ENCODE measurements at places on chromosomes 16 and 17. TPM values are rescaled to one million over a fixed set of nuclear protein-coding genes. Genes with fewer than 3 reads are reported as not detected.

DNA sequence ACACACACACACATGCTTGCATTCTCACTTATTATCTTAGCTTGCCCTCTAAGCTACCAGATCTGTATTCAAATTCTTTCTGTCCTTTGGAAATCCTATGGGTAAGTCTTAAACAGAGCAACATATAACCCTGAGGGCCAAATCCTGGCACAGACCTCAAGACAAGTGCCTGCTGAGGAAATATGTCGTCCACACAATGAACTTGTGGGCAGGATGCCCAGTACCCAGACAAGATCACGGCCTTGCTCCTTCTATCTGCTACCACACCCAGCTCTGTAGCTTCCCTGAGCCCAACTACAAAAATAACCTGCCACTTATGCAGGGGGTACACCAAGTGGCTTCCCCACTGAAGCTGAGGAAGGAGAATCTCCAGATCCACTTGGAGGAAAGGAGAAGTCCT, 37.3 kb upstream of the FA2H start:
- DNase-seq, result no peak

DNA sequence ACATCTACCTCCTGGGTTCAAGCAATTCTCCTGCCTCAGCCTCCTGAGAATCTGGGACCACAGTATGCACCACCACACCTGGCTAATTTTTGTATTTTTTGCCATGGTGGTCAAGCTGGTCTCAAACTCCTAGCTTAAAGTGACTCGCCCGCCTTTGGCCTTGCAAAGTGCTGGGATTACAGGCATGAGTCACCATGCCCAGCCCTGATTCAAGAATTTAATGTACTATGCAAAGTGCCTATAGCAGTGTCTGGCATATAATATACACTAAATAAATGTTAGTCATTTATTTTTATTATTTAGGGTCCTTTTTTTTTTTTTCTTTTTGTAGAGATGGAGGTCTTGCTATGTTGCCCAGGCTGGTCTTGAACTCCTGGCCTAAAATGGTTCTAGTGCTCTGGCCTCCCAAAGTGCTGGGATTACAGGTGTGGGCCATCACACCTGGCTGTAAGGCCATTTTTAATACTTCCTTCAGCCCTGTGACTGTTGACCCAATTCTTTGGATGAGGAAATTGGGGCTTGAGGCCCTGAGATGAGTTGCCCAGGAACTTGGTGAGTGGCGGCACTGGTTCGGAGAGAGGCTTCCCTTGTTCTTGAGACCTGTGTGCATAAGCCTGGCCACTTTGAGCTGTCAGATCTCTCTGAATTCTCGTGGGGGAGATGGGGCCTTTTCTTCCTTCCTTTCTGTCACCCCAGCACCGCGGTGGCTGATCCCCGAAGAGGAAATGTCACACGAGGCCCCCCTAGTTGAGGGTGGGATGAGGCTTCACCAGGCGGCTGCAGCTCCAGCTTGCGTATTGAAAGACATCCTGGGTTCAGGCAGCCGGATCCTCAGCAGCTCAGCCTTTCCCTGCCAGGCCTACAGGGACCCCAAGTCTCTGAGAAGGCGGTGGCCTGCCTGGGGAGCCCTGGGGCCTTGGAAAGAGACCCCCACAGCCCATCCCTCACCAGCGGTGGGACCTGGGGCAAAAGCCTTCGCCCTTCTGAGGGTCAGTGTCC, 38.7 kb downstream of the LAT start:
- DNase-seq, result peak; percentile 37

- DNase-seq, result no peak
Observed at GRCh38 chr17:19987897-19988296, 10.3 kb upstream of the AKAP10 start.

GRCh38 chr16:4350365-4350786, 745 bp downstream of the PAM16 start:
- DNase-seq, result no peak

DNA sequence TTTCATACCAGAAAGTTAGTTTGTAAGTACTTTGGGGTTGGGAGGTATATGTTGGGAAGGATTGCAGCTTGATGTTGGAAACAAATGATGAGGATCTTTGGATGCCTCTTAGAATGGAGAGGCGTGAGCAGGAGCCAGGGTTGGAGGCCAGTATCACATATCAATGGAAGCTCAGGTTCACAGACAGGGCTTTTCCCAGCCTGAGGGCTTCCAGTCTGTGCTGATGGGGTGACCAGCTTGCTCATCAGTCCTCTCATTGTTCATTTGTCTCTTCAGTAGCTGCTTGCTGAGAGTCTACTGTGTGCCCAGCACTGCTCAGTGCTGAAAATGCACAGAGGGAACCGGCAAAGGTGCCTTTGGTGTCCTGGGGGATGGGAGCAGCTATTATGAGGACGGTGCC, 5.8 kb downstream of the DNAAF1 start:
- no peak for DNase-seq

DNA sequence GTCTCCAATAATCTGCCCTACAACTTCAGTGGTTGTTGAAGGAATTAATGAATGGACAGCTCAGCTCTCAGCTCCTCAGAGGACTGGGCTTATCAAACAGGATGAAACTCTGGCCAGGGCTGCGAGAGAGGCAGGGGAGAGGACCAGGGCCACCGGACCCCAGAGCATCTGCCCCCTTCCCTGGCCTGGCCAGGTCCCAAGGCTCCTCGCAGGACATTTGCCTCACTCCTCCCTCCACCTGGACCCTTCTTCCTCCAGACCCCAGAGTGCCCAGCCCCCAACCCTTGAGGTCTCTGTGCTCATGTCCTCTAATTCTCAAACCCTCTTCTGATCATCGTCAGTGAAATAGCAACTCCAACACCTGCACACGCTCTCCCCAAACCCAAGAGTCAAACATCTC, 3.7 kb downstream of the CD300C start:
- no peak for DNase-seq

GRCh38 chr16:17370223-17370707, 100.5 kb downstream of the XYLT1 start:
- peak; percentile 46 for DNase-seq

GRCh38 chr16:55040366-55041086, 109.9 kb downstream of the IRX5 start:
- DNase-seq, result no peak

DNA sequence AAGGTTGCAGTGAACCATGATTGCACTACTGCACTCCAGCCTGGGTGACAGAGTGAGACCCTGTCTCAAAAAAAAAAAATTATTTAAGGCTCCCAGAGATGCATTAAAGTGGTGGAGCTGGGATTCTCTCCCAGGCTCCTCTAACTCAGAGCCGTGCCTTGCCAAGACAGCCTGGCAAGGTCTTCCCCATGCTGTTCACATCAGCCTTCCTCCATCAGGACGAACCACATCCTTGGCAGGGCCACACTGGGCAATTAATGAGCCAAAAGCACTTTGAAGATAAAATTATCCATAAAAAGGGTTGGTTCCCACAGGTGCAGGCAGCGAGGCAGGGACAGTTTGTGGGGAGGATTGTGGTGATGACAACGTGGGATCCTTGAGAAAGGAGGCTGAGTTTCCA, 19.8 kb upstream of the BBS2 start:
- DNase-seq, result no peak

DNA sequence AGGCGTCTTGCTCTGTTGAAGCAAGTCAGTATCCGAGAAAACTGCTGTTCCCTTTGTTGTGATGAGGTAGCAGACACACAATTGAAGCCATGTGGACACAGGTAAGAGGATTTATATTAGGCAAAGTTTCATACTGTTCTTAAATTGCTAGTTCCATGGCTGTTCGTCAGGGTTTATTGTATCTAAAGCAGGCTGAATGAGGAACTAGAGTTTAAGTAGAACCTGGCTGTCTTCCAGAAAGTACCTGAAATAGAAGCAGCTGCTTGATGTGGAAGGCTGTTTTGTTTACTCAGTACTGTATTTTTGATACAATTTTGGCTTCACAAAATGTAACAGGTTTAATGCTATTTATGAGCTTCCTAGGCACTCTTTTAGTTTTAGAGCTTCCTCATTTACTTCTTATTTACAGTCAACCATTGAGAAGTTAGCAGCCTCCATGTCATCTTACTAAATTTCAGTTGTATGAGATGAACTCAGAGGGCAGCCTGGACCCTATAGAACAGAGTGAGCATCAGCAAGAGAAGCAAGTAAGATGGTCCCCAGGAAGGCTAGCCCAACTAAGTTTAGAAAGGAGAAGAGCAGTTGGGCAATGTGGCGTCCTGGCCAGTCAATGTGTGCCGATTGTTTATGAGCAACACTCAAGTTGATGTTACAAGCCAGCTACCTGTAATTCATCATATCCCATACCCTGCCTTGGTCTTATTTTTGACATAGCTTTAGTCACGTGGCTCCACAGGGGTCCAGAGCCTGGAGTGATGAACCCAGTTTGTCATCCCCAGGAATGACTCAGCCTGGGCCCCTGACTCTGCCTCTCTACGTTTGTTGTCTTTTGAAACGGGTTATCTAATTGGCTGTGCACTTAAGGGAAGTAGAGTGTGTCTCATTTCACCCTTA, 9.7 kb upstream of the ARL2BP start:
- DNase-seq, result peak; percentile 76

GRCh38 chr17:73706428-73706827, 62.2 kb upstream of the SDK2 start:
- no peak for DNase-seq

- peak; percentile 65 for DNase-seq
Observed at GRCh38 chr17:50149417-50150353, 792 bp downstream of the PPP1R9B start.

- DNase-seq, result peak; percentile 15
Observed at GRCh38 chr16:71645450-71645849, 19.5 kb downstream of the MARVELD3 start.

- DNase-seq, result peak; percentile 75
Observed at GRCh38 chr17:76240461-76241203, at the start of gene RNF157. TSS of gene RNF157 (minus strand) at chr17:76240493. CDS start at chr17:76240240, 253 bp downstream.

- no peak for DNase-seq
Observed at GRCh38 chr17:45639297-45639849, 144.7 kb upstream of the CRHR1 start.

GRCh38 chr16:85554889-85555718, 58.0 kb upstream of the GSE1 start:
- peak; percentile 77 for DNase-seq

GRCh38 chr17:752620-753219, 656 bp upstream of the GEMIN4 start:
- DNase-seq, result peak; percentile 58

GRCh38 chr16:57525761-57526160, 10.6 kb downstream of the CCDC102A start:
- no peak for DNase-seq

- no peak for DNase-seq
Observed at GRCh38 chr16:77165006-77165405, 26.0 kb upstream of the MON1B start.

DNA sequence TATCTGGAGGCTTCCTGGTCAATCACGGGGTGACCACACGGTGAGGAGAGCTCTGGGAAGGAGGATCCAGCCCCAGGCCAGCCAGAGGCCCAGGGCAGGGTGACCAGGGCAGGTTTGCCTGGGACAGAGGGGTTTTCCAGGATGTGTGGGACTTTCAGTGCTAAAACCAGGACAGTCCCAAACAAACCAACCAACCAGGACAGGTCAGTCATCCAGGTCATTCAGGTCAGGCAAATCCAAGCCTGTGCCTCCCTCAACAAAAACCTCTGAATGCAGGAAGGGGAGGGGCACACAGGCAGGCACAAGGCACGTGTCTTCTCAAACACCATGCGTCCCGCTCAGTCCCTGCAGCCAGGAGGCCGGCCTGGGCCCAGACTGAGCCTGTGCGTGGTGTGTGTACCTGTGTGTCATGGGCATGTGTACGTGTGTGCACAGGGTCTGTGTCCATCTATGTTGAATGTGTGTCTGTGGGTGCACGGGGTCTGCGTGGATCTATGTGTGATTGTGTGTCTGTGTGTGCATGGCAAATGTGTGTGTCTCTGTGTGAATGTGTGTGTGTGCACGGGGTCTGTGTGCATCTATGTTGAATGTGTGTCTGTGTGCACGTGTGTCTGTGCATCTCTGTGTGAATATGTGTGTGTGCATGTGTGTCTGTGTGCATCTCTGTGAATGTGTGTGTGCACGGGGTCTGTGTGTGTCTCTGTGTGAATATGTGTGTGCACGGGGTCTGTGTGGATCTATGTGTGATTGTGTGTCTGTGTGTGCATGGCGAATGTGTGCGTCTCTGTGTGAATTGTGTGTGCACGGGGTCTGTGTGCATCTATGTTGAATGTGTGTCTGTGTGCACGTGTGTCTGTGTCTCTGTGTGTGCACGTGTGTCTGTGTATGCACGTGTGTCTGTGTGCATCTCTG, 78.9 kb downstream of the RTN4RL1 start:
- no peak for DNase-seq

- peak; percentile 74 for DNase-seq
Observed at GRCh38 chr17:58006560-58006923, 504 bp downstream of the SRSF1 start.

- DNase-seq, result no peak
Observed at GRCh38 chr17:15971098-15971678, 26.3 kb downstream of the ADORA2B start.

DNA sequence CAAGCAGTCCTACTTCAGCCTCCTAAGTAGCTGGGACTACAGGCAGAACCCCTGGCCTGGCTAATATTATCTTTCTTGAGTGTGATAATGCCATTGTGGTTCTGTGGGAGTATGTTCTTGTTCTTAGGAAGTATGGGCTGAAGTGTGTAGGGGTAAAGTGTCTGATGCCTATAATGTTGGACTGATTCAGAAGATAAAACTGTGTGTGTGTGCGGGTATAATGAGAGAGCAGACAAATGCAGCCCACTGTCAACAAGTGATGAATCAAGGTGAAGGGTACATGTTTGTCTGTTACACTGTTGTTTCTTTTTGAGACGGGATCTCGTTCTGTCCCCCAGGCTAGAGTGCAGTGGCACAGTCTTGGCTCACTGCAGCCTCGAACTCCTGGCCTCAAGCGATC, 127.5 kb downstream of the CLEC16A start:
- no peak for DNase-seq

GRCh38 chr16:57539072-57539796, 2.9 kb upstream of the CCDC102A start:
- no peak for DNase-seq

DNA sequence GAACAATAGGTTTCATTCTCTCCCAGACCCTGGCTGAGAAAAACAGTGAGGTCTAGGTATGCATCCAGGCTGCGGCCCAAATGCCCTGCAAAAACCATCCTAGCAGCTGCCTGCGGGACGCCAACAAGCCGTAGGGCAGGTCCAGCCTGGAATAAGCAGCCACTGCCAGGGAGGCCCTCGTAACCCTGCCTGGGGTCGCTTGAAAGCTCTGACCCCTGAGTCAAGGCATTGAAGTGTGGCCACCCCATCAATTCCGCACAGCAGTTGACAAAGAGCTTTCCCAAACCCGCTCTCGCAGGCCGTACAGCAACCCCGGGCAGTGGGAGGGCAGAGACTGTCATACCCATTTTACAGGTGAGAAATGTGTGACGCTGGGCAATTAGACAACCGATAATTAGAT, 11.1 kb downstream of the TRPV1 start:
- DNase-seq, result no peak

- no peak for DNase-seq
Observed at GRCh38 chr17:50621574-50622031, 13.1 kb upstream of the ABCC3 start.

The FN3KRP gene
- total RNA-seq, result 28.1 TPM

The RHBDL3 gene
- total RNA-seq, result 0.57 TPM

The TP53TG3B gene
- 3.4 TPM for total RNA-seq

The CTCF gene
- total RNA-seq, result 30.8 TPM

The FOXF1 gene
- 2.1 TPM for total RNA-seq

The KCNG4 gene
- total RNA-seq, result not detected

The CSH2 gene
- total RNA-seq, result not detected

The GAS2L2 gene
- not detected for total RNA-seq

The GDPD3 gene
- 0.57 TPM for total RNA-seq

The PIK3R5 gene
- not detected for total RNA-seq
